Subcutaneous preadipocyte (primary cell): ENCODE measurements at places on chromosomes 3 and 15. TPM values are rescaled to one million over a fixed set of nuclear protein-coding genes. Genes with fewer than 3 reads are reported as not detected.

Gene NEO1
- total RNA-seq: 9.8 and 11.8 TPM in 2 replicates

Gene TM4SF18
- total RNA-seq: 0.37 and 0.39 TPM in 2 replicates

Gene SNRPA1
- 12.5 and 14.7 TPM in 2 replicates for total RNA-seq

Gene SLC51B
- not detected in 2 replicates for total RNA-seq

Gene CHRM5
- under 0.01 TPM in 1 of 2 replicates, not detected in the other for total RNA-seq

Gene GOLGA8Q
- 0.20 and 1.1 TPM in 2 replicates for total RNA-seq

Gene KNG1
- not detected in 2 replicates for total RNA-seq

Gene CDCP1
- total RNA-seq: 19.1 and 27.4 TPM in 2 replicates

Gene SPRED1
- 68.0 and 113 TPM in 2 replicates for total RNA-seq

Gene PLA2G4B
- total RNA-seq: 0.37 and 1.2 TPM in 2 replicates

Gene ACOX2
- total RNA-seq: 13.1 and 28.7 TPM in 2 replicates

Gene CA12
- total RNA-seq: 122 and 133 TPM in 2 replicates

Gene MCTP2
- total RNA-seq: 1.5 and 3.5 TPM in 2 replicates

Gene SCN11A
- under 0.01 TPM in 1 of 2 replicates, not detected in the other for total RNA-seq

Gene MIX23
- 36.0 and 42.4 TPM in 2 replicates for total RNA-seq

Gene SHC4
- 0.39 and 0.73 TPM in 2 replicates for total RNA-seq

Gene EIF4A2
- total RNA-seq: 344 and 390 TPM in 2 replicates

Gene NRG4
- total RNA-seq: not detected in 2 replicates

Gene CACNA2D3
- under 0.01 TPM in 1 of 2 replicates, not detected in the other for total RNA-seq

Gene CIP2A
- total RNA-seq: 23.1 and 39.9 TPM in 2 replicates

Gene TMEM108
- under 0.01 TPM in 1 of 2 replicates, not detected in the other for total RNA-seq

Gene ALPK3
- total RNA-seq: under 0.01 and 0.20 TPM in 2 replicates

Gene P2RY1
- total RNA-seq: under 0.01 and 0.39 TPM in 2 replicates
